ENCODE measurements at places on chromosomes 7 and 10. TPM values are rescaled to one million over a fixed set of nuclear protein-coding genes. Genes with fewer than 3 reads are reported as not detected.

The ATG9B gene
- 0.55 TPM for total RNA-seq

The PDZD7 gene
- 1.2 TPM for total RNA-seq

The EBF3 gene
- 0.20 TPM for total RNA-seq

The CCL26 gene
- total RNA-seq: 6.8 TPM

The ANKRD30A gene
- 1.0 TPM for total RNA-seq

The GDF2 gene
- not detected for total RNA-seq

The C10orf67 gene
- not detected for total RNA-seq

The KCNMA1 gene
- 71.4 TPM for total RNA-seq

The SPDYE2 gene
- total RNA-seq: not detected

The HOXA4 gene
- total RNA-seq: 1.5 TPM

The SH3PXD2A gene
- 1.6 TPM for total RNA-seq

The TSPAN33 gene
- total RNA-seq: 6.9 TPM

Measured in A549 treated with ZK216348 at 1 μM for 4 hours (cell line).